ENCODE measurements at places on chromosomes 2 and 18.

DNA sequence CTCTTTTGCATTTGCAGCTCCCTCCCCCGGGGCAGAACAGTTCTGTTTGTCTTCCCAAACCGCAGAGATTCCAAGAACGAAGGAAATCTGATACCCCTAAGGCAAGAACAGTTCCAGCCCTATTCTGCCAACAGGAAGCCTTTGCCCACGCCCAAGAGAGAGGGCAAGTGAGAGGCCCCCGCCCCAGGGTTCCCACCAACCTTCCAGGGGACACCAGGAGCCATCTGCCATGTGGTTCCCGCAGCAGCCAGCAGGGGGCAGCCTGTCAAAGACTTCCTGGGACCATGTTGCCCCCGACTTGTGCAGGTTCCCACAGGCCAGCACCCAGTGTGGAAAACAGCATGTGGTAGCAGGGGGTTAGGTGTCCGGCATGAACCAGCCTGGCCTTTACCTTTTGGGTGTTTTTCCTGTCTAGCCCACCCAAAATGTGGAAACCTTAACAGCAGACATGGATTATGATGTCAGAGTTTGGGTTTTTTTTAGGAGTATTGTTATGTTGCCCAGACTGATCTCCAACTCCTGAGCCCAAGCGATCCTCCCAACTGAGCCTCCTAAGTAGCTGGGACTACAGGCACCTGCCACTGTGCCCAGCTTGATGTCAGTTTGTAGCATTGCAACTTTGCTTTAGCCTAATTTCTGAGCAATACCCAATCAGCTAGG lies 21.7 kb upstream of the EFHD1 start:
- DNase-seq, result peak; percentile 70

DNA sequence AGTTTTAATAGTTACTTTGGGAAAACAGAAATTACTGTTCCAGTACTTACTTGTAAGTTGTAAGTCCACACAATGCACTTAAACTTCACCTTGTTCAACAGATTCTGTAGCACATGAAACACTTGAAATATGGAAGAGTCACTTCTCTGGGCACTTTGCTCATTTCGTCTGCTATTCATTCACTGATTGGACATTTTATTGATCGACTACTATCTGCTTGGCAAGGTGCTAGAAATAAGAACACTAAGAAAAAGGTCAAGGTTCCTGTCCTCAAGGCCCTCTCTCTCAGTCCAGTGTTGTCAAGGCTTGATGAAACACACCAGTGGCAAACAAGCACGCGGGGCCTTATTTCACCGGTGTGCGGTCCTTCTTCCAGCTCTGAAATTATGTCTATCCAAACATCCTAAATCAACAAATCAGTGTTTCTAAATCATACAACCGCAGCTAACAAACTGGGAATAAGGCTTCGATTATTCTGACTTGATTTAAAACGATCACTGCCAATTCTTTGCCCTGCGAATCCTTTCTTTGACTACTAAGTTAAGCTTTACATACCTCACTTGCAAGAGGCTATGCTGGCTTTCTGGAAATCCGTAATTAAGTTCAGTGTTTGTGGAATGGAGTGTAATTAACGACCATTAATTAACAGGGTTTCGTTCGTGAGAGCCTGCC lies 780 bp upstream of the ITGAV start:
- DNase-seq, result no peak

DNA sequence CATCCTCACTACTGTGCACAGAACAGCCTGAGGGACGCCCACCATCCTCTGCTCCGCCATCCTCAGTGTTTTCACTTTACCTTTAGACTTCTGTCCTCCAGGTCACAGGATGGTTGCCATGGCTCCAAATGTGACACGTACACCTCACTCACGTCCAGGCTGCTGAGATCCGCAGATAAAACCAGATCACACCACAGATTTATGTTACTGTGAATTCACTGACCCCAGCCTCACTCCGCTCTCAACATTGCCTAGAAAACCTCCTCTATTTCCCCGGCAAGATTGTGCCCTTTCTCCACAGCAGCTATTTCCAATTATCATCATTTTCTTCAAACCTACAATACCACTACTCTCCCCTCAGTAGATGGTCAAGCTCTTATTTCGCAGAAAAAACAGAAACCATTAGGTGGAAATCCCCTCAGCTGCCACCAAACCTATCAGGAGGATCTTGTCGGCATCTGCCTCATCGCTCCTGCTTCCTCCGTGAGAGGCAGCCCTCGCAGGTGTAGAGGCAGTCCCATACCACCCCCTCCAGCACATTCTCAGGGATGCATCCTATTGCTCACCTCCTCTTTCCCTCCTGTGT lies 49.8 kb upstream of the SLC1A4 start:
- no peak for DNase-seq

GRCh38 chr2:185921048-185921756 lies 182.6 kb downstream of the FSIP2 start:
- DNase-seq, result no peak

GRCh38 chr2:221478485-221478863 lies 93.6 kb downstream of the EPHA4 start:
- no peak for DNase-seq

DNA sequence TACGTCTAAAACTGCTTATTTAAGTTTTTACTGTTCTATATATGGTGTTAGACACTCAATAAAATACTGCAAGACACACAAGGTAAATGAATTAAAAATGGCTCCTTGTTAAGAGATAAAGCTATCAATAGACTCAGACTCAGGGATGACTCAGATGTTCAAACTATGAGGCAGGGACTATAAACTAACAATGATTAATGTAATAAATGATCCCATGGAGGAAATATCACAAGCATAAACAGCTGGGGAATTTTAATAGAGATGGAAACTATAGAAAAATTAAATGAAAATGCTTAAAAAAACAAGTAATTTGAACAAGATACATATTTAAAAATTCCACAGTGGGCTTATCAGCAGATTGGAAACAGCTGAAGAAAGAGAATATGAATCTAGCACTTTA lies 650.8 kb downstream of the DCDC2C start:
- DNase-seq, result no peak

Data from HEK293T (cell line).